Activated CD8-positive, alpha-beta T cell treated with anti-CD3 and anti-CD28 coated beads for 36 hours (primary cell): ENCODE measurements at places on chromosomes 1 and 21.
A peak's percentile ranks its signal among the peaks of the same experiment; 100 is the strongest.

DNA sequence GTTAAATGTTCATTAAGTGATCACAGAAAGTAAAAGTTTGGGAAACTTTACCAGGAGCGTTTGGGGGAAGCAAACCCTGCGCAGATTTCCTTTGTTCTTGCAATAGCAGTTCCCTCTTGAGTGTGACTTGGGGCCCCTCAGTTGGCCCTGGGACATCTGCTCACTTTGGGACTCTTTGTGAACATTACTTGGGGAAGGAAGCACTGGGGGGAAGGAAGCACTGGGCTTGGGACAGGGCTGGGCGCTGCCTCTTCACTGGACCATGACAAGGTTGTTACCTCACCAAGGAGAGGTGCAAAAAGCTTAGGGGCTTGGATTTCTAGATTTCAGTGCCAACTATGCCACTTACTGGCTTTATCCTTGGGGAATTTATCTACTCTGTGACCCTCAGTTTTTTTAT is 63.5 kb downstream of the ETS2 start:
- DNase-seq = no peak

GRCh38 chr21:21969211-21969610 is 971.0 kb downstream of the NCAM2 start:
- no peak for DNase-seq

GRCh38 chr1:104028416-104029035 is 278.8 kb downstream of the AMY1C start:
- no peak for DNase-seq

DNA sequence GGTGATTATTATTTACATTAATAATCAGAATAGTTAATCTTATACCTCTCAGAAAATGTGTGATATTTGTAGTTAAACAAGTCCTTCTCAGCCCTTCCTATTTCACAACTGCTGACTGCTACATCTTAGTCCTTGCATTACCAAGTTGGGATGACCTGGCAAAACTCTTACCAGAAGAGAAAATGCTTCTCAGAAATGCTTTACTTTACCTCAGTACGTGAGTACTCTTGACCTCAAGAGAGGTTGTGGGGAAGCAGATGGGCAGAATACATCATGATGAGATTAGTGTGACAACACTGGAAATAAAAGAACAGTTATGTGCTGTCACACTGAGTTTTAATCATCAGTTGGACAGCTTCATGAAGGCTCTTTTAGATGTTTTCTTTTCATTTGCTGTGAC is 16.2 kb downstream of the CFAP126 start:
- DNase-seq = no peak

DNA sequence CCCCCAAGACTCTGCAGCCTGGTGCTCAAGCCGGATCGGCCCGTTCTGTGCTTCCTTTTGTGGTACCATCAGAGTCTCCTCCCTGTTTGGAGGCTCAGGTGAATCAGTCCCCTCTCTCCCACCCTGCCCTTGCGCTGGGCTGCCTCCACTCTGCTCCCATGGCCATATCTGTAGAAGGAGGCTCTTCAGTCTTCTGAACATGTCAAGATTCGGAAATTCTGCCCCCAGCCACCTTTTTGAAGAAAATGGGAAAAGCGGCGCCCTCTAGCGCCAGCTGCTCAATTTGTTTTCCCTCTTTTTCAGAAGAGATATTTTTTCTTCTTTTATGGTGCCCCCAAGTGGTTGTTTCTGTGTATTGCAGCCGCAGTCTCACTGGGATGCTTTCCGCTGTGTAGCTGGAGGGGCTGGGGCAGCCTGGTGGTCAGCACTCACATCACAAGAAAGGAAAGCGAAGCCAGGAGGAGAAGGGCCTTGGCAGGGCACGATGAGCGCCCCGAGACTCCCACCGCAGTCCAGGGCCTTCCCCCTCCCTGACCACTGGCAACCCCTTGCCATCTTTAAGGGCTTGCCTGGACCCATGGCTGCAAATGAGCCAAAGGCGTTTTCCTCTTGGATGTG is 58.4 kb upstream of the CACNA1E start:
- peak; percentile 89 for DNase-seq

- DNase-seq = peak; percentile 49
Measured at GRCh38 chr1:1407636-1408318, 684 bp upstream of the MRPL20 start.
